ENCODE measurements at places on chromosomes 12 and 14.

- DNase-seq = no peak
Observed at GRCh38 chr14:104587641-104588040, 8.1 kb downstream of the C14orf180 start.

GRCh38 chr14:53493860-53494259 is 340.7 kb upstream of the DDHD1 start:
- no peak for DNase-seq

- no peak for DNase-seq
Observed at GRCh38 chr12:70732287-70732686, 95.1 kb upstream of the PTPRB start.

DNA sequence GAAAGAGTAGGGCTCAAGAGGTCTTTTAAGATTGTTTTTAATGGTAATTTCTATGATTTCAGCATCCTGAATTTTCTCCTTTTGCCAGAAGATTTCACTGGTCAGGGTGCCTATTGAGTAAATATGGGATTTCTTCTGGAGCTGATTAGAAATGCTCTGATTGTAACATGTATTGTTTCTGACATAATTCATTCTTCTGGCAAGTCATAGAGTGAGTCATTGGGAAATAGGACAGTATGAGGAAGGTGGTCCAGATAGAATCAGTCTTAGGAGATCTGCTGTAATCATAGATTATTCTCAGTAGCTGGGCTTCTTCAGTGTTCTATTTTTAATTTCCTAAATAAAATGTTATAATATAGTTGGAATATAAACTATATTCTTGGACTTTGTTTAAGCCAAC is 182.0 kb upstream of the NAV3 start:
- no peak for DNase-seq

- DNase-seq = no peak
Observed at GRCh38 chr12:78559416-78559815, 305.2 kb upstream of the SYT1 start.

- no peak for DNase-seq
Observed at GRCh38 chr14:100120522-100121269, 38.7 kb downstream of the DEGS2 start.

DNA sequence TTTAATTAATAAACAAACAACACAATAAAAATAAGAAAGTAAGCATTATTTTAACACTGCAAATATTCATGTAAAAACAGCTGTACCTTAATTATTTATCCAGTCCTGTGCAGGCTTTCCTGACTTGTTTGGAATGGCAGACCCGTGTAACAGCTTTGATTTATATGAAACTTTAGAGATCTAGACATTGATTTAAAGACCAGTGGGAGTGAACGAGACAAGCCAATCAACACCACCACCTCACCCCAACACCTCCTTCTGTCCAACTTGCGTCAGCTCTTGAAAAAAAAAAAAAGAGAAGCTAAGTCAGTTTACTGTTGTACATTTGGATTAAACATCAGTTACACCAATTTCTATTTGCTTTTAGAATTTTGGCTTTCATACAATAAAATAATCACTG is 22.3 kb downstream of the SLC38A4 start:
- DNase-seq = no peak

- no peak for DNase-seq
Observed at GRCh38 chr12:90020014-90020413, 311.4 kb upstream of the ATP2B1 start.

DNA sequence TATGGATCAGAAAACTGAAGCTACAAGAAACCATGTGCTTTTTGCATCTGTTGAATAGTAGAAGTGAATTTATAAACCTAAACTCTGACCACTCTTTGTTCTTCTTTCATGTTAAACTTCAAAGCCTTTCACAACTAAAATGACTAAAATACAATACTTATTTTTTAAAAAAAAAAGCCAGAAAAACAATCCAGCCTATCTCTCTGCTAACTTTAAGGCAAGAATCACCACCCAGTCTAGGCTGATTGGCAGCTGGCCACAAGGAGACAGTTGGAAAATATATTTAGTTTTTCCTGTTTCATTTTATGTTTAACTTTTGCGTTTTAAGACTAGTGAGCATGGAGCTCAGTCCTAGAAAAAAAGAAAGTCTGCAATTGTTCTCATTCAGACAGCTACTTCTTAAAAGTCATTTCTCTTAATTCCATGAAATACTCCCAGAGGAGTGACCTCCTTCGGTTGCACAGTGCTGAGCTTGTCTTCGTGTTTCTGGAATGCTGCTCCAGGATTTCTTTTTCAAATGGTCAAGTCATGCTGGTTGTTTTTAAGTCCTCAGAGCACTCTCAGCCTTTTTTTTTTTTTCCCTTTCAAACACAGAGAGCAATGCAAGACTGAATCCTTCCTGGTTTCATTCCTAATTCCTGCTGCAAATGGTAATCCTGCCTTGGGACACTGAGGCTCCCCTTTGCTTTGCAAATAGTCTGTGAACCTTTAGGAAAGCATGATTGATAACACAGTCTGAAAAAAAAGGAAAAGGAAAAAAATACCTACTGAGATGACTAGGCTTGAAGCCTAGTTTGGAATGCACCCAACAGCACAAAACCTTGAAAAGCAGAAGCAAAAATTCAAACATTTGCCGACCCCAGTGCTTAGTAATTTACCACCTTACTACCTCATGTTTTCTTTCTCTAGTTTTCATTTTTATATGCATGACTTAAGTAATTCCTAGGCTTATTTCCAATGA is 233.3 kb upstream of the DAAM1 start:
- no peak for DNase-seq

DNA sequence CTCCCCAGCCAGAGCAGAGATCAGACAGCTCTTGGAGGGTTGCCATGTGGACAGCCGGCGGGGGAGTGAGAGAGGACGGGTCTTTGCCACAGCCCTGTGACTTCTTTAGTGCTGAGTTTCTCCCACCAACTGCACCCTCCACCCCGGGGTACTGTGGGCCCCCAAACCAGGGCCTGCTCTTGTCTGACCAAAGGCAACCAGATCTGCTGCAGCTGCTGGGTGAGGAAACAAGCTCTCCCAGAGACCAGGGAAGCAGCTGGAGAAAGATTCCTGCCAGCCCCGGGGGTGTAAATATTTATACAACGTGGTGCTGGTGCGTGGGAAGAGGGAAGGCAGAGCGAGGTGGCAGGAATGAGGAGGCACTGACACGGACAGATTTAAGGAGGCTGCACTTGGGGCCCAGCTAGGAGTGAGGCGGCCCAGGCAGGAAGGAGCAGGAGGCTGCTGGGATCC is 14.3 kb upstream of the ZFP36L1 start:
- DNase-seq = no peak

DNA sequence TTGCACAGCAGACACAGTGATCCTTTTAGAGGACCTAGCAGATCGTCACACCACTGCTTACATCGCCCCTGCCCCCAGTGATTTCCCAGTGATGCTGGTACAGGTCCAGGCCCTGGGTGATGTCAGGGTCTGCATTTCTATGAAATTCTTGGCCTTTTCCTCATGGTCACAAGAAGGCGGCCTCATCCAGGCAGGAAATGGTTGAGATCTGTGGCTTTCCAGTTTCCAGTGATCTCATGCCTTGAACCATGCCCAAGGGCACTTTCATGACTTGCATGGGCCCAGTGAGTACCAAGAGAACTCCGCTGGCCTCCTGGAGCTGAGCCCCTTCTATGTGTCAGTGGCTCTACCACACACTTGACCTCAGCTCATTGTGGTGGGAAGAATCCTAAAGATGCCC is 41.9 kb upstream of the BDKRB2 start:
- DNase-seq = no peak

DNA sequence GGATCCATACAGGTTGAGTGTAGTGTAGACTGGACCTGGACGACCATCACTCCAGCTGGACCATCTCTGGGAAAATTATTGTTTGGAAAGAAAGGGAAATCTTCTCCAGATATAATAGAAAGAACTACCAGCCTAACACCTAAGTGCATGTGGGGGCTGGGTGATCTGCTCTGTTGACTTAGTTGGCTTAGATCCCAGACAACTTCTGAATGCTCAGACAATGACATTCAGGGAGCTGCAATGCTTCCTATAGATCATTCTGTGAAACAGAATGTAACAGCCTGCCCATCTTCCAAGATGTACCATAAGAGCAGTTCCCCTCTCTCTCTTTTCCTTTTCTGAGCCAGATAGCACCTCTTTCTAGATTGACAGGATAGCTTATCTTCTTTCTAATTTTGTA is 572.8 kb upstream of the STXBP6 start:
- DNase-seq = no peak

- DNase-seq = no peak
Observed at GRCh38 chr14:68927089-68927488, 52.0 kb downstream of the ACTN1 start.

DNA sequence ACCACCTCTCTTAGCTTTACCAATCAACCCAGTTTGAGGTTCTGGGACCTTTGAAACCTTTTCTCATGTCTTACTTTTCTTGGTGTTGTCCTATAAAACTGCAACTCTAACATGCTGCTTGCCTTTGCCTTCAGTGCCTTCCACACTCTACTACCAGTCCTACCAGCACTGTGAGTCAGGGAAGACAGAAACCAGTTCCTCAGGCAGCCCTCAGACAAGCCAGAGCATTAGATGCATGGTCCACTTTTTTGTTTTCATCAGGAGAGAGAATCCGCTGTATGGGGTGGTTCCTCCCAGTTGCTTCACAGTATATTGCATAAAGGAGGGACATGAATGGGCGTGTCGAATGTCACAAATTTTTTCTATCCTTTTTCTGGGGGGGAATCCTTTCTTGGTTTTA is 17.3 kb upstream of the KLRB1 start:
- no peak for DNase-seq

GRCh38 chr14:56751471-56751870 is 58.8 kb downstream of the OTX2 start:
- DNase-seq = no peak

DNA sequence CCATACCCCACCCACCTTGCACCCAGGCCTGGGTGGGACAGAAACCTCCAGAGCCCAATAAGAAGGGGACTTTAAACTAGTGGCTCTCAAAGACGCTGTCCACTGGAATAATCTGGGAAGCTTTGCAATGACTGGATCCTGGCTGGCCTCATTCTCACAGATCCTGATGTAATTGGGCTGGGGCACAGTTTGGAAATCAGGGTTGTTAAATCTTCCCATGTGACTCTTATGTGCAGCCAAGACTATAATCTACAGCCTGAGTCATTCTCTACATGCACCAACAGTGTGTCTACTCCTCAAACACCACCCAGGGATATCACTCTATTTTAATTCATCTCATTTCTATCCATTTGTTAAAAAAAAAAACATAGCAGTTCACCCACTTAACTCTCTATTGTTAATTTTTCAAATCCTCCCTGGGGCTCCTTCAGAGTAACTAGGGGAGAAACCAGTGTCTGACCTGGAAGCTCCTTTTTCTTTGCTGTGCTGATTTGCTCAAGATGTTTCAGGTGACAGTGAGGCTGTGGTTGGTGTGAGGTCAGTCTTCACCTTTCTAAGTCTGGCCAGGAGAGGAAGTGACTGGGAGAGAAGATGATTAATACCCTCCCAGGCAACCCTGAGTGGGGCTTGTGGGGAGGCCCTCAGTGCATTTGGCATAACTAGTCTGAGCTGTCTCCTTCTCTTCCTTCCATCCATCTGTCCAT is 211.6 kb upstream of the SFSWAP start:
- DNase-seq = no peak

- no peak for DNase-seq
Observed at GRCh38 chr12:71036526-71036925, 116.0 kb upstream of the PTPRR start.

- no peak for DNase-seq
Observed at GRCh38 chr12:90128526-90128925, 419.9 kb upstream of the ATP2B1 start.

GRCh38 chr12:89307474-89308253 is 44.6 kb downstream of the DUSP6 start:
- no peak for DNase-seq

DNA sequence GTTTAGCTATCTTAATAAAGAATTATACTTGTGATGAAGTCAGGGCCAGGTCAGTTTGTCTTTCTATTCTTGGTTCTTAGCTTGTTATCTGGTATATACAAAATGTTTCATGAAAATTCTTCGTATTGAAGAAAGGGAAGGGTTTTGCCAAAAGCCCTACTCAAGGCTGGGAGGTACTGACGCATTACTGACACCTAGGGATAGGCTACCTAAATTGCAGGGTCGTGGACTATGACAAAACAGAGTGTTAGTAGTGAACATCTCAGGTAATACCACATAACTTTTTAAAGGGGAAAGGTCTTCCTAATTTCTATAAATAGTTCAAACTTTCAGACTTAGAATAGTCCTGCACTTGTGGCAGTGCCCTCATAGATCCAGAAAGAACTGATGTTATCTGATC is 246.3 kb downstream of the RGS6 start:
- DNase-seq = no peak

DNA sequence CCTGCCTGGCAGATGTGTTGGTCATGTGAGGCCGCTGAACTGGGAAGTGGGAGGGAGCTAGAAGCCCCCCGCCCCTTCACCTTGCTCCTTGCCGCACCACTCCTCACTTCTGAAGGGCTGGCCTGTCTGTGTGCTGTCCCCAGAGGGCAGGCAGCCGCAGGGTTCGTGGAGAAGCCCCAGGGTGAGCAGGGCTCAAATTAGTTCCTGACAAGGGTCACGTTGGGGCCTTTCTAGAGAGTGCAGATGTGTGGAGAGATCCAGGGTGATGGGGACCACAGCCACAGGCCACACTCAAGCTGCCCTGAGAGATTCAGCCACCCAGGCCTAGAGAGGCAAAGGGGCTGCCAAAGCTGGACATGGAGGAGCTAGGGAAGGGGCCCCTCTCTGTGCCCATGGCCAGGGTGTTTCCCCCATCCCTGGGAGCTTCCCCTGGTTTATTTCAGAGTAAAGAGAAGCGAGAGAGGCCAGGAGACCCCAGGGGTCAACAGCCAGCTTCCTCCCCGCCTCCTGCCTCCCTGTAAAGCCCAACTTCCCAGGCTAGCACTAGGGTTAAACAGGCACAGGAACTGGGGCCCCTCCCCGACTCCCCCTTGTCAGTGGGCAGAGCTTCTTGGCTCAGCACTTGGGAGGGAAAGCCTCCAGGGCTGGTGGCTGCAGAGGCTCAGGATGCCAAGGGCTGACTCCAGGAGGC is 16.2 kb downstream of the SLC25A29 start:
- no peak for DNase-seq

- DNase-seq = no peak
Observed at GRCh38 chr12:106197906-106198623, 49.8 kb downstream of the CKAP4 start.

DNA sequence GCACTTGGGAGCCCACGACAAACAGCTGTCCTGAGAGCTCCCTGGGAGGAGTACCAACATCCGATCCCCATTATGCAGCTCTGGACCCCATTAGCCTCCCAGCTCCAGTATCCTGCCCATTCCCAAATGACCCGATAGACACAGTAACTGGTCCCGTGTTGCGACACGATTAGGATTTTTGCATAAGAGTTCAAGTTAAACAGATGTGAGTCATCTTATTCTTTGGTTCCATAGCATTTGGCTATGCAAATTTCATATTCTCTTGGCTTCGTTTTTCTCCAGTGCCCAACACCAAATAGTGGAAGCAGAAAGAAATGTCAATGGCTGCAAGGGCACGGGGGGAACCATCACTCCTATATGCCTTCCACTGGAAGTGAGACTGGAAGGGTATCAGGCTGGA is 43.0 kb upstream of the LRRC10 start:
- DNase-seq = no peak

- DNase-seq = no peak
Observed at GRCh38 chr14:100263141-100263540, 24.2 kb downstream of the YY1 start.

GRCh38 chr12:6038160-6038559 is 86.3 kb downstream of the VWF start:
- DNase-seq = peak; percentile 27

GRCh38 chr14:90299408-90299807 is 32.3 kb downstream of the NRDE2 start:
- DNase-seq = no peak
